ENCODE measurements at places on chromosomes 12 and 14.

DNA sequence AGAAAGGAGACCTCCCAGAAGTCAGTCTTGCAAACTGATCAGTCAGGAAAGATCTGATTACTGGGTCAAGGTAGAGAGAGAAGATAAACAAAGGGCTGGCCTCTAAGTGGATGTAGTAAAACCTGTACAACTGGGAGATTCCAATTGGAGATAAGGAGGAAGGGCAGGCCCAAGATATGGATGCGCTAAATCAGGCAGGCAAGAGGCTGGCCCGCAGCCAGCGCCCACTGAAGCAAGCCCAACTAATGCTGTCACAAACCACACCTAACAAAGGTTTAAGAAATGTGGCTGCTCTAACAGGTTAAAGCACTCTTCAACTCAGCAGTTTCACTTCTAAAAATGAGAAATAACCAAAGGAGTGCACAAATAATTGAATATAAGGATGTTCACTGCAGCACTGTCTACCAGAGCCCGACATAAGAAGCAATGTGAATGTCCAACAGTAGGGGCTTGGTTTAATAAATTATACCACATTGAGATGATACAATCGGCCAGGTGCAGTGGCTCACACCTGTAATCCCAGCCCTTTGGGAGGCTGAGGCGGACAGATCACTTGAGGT is 4.7 kb downstream of the GLTP start:
- no peak for DNase-seq

DNA sequence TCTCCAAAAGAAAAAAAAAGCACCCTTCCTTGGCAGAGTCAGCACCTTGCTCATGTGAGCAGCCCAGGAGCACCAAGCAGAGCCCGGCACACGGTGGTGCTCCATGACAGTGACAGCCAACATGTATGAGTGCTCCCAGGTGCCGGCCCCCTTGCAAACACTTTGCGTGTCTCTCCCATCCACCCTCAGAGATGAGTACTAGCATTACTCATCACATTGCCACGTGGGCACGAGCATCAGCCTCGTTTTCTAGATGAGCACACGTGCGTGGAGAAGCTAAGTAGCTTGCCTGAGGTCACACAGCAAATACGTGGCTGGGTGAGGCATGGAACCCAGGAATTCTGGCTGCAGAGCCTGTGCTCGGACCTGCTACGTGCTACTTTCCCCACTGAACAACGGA is 177.9 kb upstream of the PRMT8 start:
- DNase-seq: no peak

DNA sequence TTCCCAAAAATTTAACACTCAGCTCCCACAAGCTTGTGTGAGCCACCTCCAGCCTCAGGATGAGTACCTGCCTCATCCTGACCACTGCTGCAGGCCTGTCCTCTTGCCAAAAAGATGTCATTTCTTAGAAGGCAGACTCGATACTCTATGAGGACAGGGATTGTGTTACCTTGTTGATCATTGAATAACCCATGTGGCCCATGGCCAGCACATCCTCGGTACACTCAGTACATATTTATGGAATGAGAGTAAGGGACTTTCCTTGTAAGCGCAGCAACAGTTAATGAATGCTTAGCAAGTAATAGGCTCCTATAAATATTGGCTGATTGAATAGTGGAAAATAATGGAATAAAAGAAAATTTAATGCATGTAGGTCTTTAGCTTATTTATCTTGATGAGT is 15.3 kb upstream of the DGLUCY start:
- DNase-seq: no peak

DNA sequence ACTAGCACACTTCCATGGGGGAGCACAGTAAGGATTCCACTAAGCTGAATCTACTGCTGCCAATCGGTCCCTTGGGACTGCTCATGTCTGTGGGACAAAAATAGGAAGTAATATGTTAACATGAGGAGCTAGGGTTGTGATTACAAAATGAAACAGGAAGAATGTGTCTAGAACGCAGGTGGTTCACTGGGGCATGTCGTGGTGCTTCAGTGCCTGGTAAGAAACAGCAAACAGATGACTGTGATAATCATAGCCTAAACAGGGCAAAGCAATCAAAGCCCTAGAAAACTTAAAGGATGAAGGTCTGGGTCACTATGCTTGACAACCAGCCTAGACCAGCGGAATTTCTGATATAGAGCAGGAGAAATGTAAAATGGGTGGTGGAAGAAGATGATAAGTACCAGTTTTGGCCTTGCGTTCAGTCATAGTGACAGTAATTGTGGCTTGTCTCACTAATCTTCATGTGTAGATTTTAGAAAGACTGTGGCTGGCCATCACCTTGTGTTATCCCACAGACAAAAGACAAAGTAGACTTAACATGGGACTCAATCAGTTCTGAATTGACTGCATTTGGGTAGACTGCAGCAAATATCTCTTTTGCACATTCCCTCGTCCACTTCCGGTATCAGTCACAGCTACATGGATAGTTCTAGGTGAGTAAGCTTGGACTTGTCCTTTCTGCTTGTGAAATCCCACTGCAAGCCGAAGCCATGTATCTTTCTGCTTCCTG is 51.4 kb downstream of the WASHC3 start:
- DNase-seq: no peak

DNA sequence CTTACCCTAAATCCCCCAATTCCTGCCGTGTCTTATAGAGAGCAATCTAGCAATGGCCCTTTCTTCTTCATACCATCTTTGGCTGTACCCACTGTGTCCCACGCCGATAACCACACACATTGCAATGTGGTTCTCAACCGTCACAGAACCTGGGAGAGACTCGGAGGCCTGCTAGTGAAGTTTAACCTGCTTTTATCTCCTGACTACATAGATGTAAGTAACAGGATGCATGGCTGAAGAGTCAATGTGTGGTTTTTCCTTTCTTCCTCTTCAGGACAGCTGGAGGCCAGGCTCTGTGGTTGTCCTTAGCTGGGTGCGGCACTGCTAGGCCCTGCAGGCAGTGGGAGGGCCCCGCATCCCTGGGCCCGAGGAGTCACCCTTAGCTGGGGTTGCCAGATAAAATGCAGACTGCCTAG is 51.3 kb downstream of the ZNF664 start:
- no peak for DNase-seq

DNA sequence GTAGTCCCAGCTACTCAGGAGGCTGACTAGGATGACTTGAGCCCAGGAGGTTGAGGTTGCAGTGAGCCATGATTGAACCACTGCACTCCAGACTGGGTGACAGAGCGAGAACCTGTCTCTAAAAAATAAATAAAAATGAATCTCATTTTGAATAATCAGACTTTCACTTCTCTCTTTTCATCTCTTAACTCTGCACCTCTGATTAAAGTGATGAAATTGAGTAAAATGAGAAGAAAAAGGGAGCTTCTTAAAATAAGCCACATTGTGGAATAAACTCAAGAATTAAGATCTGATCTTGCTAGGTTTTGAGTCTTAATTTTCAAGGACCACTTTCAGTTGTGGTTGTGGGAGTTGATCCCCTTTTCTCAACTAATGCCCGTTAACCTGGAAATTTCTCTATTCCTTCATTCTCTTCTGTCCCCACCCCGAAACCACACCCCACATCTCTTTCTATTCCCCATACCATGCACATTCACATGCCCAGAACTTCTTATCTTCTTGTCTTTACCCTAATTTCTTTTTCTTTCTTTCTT is 70.9 kb upstream of the ETV6 start:
- no peak for DNase-seq

- no peak for DNase-seq
Observed at GRCh38 chr14:70601162-70601561, 707 bp upstream of the MED6 start.

- no peak for DNase-seq
Observed at GRCh38 chr14:89826596-89826995, 127.9 kb downstream of the EFCAB11 start.

GRCh38 chr12:62803756-62804155 is 131.2 kb downstream of the PPM1H start:
- no peak for DNase-seq

DNA sequence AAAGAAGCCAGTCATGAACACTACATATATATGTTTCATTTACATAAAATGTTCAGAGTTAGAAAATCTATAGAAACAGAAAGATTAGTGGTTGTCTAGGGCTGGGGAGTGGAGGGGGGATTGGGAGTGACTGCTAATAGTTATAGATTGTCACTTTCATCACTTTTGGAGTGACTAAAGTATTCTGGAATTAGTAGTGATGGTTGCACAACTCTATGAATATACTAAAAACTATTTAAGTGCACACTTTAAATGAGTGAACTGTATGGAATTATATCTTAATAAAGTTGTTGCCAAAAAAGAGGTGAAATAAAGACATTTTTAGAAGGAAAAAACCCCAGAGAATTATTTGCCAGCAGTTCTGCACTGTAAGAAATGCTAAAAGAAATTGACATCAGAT is 9.5 kb downstream of the CATSPERB start:
- DNase-seq: no peak

DNA sequence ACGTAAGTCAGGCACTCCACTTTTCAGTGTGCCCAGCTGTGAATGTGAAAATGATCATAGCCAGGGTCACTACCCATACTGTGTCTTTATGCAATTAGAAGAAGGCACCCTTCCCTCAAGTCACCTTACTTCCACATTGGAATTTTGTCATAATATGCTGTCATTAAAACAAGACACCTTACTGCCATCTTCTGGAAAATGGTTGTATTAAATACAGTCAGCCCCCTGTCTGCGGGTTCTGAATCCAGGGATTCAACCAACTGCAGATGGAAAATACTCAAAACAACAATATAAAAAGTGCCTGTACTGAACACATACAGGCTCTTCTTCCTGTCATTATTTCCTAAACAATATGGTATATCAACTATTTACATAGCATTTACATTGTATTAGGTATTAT is 70.2 kb upstream of the TBX5 start:
- DNase-seq: no peak

GRCh38 chr12:54419088-54419887 is at the start of gene ITGA5:
TSS of gene ITGA5 (minus strand) at chr12:54419266. CDS start at chr12:54419198, 68 bp downstream.
- peak; percentile 79 for DNase-seq

GRCh38 chr12:1046727-1047126 is 55.7 kb downstream of the ERC1 start:
- no peak for DNase-seq

DNA sequence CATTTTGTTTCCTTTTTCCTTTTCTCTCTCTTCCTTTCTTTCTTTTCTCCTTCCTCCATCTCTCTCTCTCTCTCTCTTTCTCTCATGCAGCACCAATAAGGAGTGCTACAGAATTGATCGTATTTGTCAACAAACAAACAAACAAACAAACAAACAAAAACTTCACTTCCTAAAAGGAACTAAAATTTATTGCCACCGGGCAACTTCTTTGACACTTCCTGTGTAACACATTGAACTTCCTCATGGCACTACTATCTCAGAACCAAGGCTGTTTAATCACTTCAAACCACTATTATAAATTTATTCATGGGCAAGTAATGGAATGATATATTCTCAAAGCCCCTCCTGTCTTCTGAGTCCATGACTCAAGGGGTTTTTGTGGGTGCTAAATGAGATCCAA is 51.3 kb downstream of the SERPINA3 start:
- DNase-seq: no peak

DNA sequence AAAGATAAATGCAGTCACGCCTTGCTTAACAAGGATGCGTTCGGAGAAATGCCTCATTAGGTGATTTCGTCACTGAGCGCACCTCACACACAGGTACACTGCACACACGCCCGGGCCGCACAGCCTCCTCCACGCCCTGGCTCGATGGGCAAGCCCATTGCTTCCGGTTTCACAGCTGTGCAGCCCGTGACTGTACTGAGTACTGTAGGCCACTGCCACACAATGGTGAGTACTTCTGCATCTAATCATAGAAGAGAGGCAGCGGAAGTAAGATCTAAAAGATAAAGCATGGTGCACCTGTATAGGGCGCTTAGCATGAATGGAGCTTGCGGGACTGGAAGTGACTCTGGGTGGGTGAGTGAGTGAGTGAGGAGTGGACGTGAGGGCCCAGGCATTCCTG is 4.3 kb downstream of the RIMBP2 start:
- no peak for DNase-seq

DNA sequence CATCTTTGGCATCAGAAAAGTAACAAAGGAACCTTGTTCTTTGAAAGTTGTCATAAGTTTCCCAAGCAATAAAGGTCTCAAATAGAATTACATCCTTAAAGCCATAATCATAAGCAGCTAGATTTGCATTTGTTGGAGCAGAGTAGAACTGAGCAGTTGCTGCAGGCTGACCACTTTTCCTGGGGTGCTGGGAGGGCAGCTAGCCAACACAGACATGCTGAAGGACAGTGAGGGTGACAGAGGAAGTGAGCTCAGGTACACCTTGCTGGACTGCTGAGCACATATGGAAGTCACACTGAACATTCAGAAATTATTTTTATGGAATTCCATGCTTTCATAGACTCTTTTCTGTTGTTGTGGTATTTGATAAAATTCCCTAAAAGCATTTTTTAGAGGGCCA is 66.2 kb downstream of the MARK3 start:
- no peak for DNase-seq

DNA sequence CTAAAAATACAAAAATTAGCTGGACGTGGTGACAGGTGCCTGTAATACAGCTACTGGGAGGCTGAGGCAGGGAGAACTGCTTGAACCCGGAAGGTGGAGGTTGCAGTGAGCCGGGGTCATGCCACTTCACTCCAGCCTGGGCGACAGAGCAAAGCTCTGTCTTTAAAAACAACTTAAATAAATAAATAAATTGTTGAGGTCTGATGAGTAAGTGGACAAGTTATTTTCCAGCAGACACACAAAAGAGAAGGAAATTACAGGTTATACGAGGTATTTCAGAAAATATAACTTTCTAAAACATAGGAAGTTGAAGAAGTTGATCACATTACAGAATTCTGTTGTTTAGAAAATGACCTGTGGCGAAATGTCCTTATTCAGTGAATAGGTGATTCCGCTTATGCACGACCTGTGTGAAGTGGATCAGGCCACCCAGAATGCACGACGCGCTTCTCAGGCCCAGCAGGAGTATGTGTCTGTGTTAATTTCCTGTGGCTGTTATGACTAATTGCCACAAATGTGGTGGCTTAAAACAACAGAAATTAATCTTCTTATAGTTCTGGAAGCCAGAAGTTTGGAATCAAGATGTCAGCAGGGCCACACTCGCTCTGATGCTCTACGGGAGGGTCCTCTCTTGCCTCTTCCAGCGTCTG is 38.1 kb downstream of the P2RX7 start:
- no peak for DNase-seq

- no peak for DNase-seq
Observed at GRCh38 chr12:84929501-84929900, 16.9 kb upstream of the SLC6A15 start.

DNA sequence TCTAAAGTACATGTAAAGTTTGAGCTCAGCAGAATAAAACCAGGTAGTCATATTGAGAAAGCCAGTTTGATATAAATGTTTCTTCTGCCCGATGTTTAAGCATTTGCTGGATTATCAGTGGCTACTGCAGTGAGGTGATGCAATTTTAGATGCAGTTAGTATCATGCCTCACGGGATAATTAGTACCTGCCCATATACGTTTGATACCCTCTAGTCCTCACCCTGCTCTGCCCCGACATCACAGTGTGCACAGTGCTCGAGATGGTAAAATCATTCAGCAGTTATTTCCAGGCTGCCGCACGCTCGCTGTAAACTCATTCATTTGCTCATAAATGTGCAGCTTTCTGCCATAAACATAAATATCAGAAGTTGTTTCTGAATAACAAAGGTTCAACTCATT is 152.7 kb downstream of the PELI2 start:
- no peak for DNase-seq

Measured in right hindlimb (tissue), 1 donor.